ENCODE measurements at places on chromosomes 1 and 21. TPM values are rescaled to one million over a fixed set of nuclear protein-coding genes. Genes with fewer than 3 reads are reported as not detected.

PLA2G4A gene
- total RNA-seq = 29.3 TPM

ADARB1 gene
- 16.5 TPM for total RNA-seq

CDA gene
- total RNA-seq = 10.1 TPM

ITLN1 gene
- not detected for total RNA-seq

CYP4B1 gene
- total RNA-seq = not detected

NHLH1 gene
- total RNA-seq = under 0.01 TPM

PLCH2 gene
- 0.76 TPM for total RNA-seq

DYNLT5 gene
- total RNA-seq = 3.4 TPM

ZBTB8B gene
- total RNA-seq = under 0.01 TPM

CLEC20A gene
- not detected for total RNA-seq

AADACL4 gene
- not detected for total RNA-seq

SLAMF9 gene
- 0.86 TPM for total RNA-seq
